ENCODE measurements at places on chromosomes 7 and 10.

GRCh38 chr7:84484502-84485079 lies 290.0 kb upstream of the SEMA3A start:
- no peak for DNase-seq

GRCh38 chr7:2735744-2736143 lies 47.7 kb downstream of the AMZ1 start:
- DNase-seq: no peak

GRCh38 chr7:150317748-150318444 lies 5.3 kb upstream of the LRRC61 start:
- DNase-seq: no peak

DNA sequence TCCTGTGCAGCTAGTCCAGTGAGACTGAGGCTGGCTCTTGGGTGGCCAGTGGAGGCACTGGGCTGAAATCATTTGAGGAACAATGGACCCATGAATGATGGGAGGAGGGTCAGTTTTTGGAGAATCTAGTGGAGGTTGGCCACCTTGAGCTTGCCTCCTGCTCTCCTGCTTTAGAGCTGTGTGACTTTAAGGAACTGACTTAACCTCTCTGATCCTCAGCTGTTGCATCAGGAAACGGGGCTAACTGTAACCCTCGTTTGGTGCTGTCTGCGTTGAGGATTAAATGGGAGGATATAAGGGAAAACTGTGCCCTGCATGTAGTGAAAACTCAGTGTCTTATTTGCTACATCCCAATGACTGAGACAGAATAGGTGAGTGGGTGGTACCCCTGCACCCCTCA lies 115.4 kb upstream of the PPIF start:
- no peak for DNase-seq

GRCh38 chr10:30863516-30864210 lies 168.0 kb downstream of the ZNF438 start:
- no peak for DNase-seq

DNA sequence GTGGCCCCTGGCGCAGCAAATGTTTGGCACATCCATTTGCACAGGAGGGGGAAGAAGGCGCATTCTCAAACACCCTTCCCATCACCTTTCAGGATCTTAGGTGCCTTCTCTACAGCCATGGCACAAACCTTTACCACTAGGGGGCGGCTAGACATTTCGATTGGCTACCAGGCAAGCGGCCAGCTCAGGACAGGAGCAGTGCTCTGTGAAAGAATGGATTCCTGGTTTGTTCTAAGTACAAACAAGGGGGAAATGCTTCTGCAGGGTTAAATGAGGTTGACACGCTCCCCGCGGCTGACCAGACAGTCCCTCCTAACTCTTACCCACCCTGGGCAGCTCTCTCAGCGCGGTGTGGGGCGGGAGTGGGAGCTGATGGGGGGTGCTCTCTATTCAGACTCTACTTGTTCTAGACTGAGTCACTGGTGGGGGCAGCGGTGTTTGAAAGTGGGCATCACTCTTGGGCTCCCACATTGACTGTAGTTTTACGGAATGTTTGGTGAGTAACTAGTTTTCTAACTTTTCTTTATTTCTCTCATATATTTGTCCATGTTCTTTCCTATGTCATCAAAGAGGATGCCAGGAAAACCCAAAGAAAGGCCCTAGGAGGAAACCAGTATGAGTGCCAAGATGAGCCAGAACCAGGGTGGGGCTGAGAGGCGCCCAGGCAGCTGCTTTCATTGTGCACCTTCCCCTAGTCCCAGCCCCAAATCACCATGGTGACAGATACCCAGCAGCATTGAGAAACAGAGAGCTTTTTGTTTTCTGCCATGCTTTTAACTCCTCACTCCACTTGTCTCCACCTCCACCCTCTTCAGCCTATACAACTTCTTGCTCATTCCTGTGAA lies 61.4 kb upstream of the GPR158 start:
- peak; percentile 82 for DNase-seq

DNA sequence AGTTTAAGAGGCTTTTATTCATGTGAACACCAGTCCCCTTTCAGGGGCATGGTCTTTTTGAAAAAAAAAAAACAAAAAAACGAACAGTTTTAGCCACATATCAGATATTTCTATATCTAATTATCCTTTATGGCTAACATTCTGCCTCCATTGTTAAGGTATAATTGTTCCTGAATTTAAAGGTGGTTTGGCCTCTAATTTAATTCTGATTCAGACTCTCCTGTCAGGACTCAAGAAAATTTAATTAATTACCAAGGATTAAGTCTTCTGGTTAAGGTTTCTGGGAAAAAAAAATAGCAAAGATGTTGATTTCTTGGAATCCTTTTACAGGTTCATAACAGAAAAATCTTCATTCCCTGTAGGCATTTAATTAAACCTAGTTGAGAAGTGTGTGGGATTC lies 27.4 kb downstream of the COL1A2 start:
- no peak for DNase-seq

- DNase-seq: peak; percentile 81
Observed at GRCh38 chr10:100749309-100750217, 4.2 kb downstream of the PAX2 start.

- peak; percentile 47 for DNase-seq
Observed at GRCh38 chr7:50197549-50197948, 104.5 kb upstream of the ZPBP start.

DNA sequence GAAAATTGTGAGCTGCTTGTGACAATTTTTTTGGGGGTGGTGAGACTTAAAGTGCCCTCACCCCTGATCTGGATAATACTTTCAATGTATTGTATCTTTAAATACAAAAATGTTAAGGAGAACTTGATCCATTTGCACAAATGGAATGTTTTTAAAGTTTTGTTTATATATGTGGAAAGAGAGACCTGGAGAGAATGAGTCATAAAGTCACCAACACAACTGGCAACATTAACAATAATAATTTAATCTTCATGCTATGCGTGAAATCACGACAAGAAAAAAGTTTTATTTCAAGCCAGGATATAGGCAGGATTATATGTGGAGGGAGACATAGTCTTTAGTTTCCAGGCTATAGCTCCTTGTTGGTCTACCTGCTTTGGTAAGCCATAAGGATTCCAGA lies 537.5 kb downstream of the GPAM start:
- DNase-seq: no peak

GRCh38 chr7:7567898-7568531 lies 1.3 kb downstream of the MIOS start:
- no peak for DNase-seq

- no peak for DNase-seq
Observed at GRCh38 chr7:44808914-44809393, 12.5 kb downstream of the PPIA start.

GRCh38 chr10:35339942-35340341 lies 3.6 kb downstream of the CCNY start:
- peak; percentile 33 for DNase-seq

DNA sequence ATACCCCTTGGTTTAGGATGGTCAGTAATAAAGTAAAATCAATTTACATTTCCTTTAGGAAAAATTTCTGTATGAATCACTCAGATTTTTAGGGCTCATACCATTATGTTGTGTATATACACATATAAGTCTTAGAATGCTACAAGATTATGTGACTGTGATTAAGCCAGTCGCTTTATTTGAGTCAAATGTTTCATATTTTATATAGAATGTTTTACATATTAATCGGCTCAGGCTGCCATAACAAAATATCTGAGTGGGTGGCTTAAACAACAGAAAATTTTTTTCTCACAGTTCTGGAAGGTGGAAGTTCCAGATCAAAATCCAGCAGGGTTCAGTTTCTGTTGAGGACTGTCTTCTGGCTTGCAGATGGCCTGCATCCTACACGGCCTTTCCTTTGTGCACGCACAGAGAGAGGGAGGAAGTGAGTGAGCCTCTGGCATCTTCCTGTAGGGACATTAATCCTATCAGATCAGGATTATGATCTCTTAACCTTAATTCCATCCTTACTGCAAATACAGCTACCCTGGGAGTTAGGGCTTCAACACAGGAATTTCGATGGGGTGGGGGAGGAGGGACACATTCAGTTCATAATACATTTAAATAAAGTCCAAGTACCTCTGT lies 198.0 kb downstream of the PHF14 start:
- no peak for DNase-seq

DNA sequence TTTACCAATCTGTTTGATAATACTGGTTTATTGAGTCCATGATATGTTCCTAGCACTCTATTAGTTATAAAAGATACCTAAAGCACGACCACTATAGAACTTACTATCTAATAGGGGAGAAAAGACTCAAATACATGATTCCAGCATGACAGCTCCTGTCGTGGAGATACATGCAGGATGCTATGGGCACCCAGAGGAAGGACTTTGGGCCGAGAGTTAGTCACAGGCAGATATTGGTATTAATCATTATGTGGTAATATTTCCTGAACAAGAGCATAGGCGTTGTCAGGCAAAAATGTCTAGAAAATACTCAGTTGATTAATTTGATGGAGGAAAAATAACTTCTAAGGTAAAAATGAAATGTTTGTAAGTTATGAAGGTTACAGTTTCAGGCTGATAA lies 31.8 kb downstream of the CNNM2 start:
- no peak for DNase-seq
